Stimulated activated CD4-positive, alpha-beta T cell treated with anti-CD3 and anti-CD28 coated beads, Interleukin-2, amount 100 ng/mL, for 24 hours (primary cell): ENCODE measurements at places on chromosomes 3 and 15.

- no peak for DNase-seq
Measured at GRCh38 chr3:65979162-65979561, 59.6 kb downstream of the MAGI1 start.

DNA sequence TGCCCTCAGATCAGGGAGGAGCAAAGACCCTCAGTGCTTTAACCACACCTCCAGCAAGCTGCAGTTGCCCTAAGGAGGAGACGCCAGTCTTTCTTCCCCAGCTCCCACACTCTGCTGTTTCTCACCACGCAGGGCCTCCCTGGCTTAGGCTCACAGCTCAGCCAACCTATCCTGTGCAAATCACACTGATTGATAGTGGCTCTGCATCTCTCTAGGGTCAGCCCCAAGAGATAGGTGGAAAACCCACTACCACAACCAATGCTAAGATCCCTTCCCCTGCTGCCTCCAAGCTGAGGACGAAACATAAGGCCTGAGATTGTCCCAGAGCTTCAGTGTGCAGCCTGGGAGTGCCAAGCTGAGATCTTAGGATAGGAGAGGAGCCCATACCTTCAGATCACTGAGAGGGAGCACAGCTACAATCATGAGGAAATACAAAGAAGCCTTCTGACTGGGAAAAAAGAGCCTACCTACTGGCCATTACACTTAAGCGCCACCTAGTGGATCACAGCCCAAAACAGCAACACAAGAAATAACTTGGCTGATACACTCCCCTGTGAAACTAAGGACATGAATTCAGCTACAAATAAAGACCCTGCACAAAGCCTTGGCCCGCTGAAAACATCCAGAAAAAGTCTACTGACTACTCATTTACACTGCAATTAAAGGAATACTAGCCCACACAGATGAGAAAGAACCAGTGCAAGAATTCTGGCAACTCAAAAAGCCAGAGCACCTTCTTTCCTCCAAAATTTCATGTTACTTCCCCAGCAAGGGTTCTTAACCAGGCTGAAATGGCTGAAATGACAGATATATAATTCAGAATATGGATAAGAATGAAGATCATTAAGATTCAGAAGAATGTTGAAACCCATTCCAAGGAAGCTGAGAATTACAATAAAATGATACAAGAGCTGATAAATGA lies 271.5 kb upstream of the DCBLD2 start:
- peak; percentile 33 for DNase-seq

GRCh38 chr15:83853232-83853631 lies 199.3 kb downstream of the ADAMTSL3 start:
- no peak for DNase-seq

GRCh38 chr15:71117714-71118305 lies 2.5 kb downstream of the THSD4 start:
- DNase-seq = no peak

DNA sequence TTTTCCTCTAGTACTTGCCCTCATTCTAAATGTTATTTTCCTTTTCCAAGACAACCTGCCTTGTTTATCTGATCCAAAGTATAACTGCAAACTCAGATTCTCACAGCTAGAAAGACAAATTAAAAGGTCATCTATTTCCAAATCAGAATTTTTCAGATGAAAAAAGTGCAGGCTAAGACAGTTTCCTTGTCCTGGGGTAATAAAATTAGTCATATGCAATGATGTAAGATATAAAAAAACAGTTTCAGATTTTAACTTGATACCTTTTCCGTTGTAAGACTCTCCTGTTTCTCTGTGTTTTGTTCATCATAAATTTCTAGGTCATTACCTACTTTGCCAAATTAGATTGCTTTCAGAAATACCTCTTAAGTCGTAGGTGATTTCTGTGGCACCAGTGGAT lies 238.4 kb upstream of the PEX5L start:
- DNase-seq = no peak

- DNase-seq = no peak
Measured at GRCh38 chr3:132351222-132351806, 34.1 kb downstream of the ACP3 start.

DNA sequence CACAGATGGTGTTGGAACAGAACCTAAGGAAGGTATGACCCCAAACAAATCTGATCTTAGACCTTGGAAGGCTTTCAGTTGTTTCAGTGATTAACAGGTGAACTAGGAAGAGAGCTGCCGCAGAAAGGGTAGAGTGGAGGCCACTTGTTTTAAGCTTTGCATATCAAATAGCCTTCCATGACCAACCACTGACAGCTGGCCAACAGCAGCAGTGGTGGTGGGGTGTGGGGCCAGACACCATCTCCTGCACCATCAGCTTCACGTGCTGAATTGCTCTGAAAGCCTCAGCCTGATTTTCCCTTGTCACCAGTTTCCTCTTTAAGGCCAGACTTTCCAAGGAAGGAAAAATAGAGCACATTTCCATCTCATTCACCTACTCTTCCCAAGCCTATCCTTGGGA lies 16.6 kb upstream of the OSBPL11 start:
- DNase-seq = no peak

- no peak for DNase-seq
Measured at GRCh38 chr15:100671858-100672543, 69.6 kb downstream of the ASB7 start.

DNA sequence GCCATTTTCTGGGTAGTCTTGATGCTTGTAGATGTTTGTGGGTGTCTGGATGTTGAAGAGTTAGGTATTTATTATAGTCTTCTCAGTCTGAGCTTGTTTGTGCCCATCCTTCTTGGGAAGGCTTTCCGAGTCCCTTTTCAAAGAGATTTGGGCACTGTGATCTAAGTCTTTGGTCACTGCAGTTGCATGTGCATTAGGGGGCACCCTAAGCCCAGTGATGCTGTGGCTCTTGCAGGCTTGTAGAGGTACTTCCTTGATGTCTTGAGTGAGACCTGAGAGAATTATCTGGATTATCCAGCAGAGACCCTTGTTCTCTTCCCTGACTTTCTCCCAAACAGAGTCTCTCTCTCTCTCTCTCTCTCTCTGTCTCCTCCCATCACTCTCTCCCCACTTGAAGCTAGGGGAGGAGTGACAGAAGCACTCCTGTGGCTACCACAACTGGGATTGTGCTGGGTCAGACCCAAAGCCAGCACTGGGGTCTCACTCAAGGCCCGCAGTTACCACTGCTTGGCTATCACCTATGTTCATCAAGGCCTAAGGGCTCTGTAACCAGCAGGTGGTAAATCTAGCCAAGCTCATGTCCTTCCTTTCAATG lies 68.5 kb downstream of the TMCO5A start:
- peak; percentile 10 for DNase-seq

GRCh38 chr3:70731046-70731445 lies 418.6 kb upstream of the MDFIC2 start:
- no peak for DNase-seq

GRCh38 chr3:190266913-190267290 lies 55.3 kb downstream of the CLDN1 start:
- no peak for DNase-seq

DNA sequence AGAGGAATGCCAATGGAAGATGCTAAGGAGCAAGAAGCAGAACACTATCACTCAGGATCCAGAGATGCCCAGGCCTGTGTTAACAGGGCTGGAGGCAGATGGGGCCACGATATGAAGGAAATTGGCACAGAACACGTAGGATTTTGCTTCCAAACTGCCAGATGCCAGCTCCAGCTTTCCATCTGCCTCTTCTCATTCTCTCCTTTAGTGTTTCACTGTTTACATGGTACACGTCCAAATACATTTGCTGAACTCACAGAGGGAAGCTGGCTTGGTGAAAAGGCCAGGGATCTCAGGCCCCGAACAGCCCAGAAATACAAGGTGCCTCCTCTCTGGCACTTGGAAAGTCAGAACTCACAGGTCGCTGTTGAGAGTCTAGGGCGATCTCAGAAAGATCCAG lies 187.0 kb downstream of the NTRK3 start:
- no peak for DNase-seq

- no peak for DNase-seq
Measured at GRCh38 chr3:71094658-71095209, 488.8 kb downstream of the FOXP1 start.
